Left kidney (tissue), 8 donors: ENCODE measurements at places on chromosomes 12 and 14. TPM values are rescaled to one million over a fixed set of nuclear protein-coding genes. Genes with fewer than 3 reads are reported as not detected.

DNA sequence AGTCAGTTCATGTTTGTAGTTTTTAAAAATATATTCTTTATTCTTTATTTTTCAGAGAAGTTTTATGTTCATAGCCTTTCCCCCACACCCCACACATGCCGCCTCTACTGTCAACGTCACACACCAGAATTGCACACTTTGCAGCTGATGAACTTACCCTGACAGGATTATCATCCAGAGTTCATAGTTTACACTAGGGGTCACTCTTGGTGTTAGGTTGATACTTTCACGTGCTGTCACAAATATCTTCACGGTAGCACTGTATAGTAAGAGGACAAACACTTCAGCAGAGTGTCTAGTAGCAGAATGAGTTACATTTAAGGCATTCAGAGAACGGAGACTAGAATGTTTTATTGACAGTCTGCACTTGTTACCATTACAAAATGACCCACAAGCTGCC, 5.1 kb downstream of the DPPA3 start:
- no peak for DNase-seq

The ACOT2 gene
- 59.0 TPM for polyA plus RNA-seq

- no peak for DNase-seq
These were observed 30.1 kb upstream of the PPP2R5C start for GRCh38 chr14:101731187-101732080.

DNA sequence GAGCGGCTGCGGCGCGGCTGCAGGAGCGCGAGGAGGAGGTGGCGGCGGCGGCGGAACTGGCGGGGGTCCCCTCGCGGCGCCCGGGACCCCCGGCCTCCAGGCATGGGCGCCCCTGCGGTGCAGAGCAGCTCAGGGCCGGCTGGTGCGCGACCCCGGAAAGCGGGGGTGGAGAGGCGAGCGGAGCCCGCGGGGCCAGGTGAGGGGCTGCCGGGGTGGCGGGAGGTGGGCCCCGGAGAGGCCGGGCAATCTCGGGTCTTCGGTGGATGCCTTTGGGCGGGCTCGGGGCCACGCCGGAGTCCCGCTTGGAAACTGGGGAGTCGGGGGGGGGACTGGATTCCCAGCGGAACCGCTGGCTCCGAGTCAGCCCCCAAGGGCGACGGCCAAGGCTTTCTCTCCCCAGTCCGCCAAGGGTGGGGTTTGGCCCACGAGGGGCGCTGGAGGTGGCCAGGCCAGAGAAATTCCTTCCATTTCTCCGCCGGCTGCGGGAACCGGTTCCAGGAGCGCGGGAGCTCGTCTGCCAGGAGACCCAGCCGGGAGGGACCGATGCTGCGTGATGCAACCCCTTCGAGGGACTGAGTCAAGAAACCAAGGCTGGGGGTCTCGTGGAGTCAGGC, 13.9 kb upstream of the NR4A1 start:
- DNase-seq, result no peak

The LRFN5 gene
- polyA plus RNA-seq, result 13.4 TPM

DNA sequence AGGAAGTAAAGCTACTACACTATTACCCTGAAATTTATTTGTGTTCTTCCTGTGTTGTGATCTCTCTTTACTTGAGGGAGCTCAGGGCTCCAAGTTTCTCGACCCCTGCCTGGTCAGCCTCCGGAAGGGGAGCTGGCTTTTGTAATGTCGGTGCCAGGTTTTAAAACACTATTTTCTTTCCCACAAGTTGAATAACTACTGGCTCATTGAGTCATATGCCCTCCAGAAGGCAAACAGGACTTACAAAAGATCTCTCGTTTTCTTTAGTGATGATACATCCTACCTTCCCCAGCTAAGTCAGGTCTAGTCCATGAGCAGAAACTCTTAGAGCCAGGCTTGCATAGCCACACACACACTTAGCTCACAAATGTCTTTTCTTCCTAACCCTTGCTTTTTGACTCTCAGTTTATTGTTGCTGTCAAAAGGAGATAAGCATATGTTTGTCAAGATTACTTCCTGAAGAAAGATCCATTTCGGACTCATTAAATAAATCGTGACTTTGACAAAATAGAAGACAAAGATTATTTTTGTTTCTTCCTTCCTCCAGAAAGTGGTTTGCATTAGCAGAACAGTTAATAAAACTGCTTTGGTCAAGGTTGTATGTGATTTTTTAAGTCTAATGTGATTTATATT, 209.8 kb upstream of the FLRT2 start:
- no peak for DNase-seq

- DNase-seq, result no peak
These were observed 96.8 kb downstream of the EP400 start for GRCh38 chr12:132046561-132046960.

- no peak for DNase-seq
These were observed 86.2 kb upstream of the AMIGO2 start for GRCh38 chr12:47165934-47166333.

DNA sequence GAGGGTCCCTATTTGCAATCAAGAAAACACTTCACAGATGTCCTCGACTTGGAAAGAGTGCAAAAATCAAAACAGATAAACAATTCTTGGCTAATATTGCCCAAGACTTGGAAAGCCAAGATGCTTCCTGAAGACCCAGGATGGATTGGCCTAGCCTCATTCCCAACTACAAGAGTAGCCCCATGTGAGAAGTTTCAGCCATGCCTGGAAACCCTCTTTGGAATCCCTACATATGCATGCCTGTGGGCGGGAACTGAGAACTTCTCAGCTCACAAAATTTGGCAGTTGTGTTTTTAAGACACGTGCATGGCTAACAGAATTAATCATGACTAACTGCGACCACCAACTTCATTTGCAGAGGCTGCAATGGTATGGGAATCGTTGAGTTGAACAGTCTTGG, 283.2 kb upstream of the TBX3 start:
- DNase-seq, result no peak

DNA sequence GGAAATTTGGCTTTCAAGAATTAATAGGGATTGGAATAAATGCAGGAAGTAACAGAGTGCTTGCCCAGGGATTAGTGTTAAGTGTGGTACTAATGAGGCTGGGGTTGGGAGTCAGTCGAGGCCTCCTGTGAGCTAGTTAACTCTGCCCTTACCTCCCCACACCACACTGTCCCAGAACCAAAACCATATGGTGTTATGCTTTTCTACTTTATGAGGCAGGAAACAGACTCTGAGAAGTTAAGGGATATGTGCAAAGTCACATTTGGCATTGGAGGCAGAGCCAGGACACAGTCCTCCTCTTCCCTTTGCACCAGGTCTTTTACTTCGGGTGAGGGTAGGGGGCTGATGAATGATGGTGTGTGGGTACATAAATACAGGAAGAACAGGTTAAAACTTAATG, 41.9 kb downstream of the PELI2 start:
- DNase-seq, result no peak

- DNase-seq, result no peak
These were observed 408.0 kb downstream of the ZFP36L1 start for GRCh38 chr14:68384881-68385280.

- DNase-seq, result peak; percentile 56
These were observed 13.6 kb upstream of the GNG2 start for GRCh38 chr14:51846631-51847488.

- no peak for DNase-seq
These were observed 244.6 kb upstream of the SFSWAP start for GRCh38 chr12:131466306-131466705.

- DNase-seq, result no peak
These were observed 47.3 kb upstream of the TMED10 start for GRCh38 chr14:75223664-75224154.

The HOXC12 gene
- not detected for polyA plus RNA-seq

DNA sequence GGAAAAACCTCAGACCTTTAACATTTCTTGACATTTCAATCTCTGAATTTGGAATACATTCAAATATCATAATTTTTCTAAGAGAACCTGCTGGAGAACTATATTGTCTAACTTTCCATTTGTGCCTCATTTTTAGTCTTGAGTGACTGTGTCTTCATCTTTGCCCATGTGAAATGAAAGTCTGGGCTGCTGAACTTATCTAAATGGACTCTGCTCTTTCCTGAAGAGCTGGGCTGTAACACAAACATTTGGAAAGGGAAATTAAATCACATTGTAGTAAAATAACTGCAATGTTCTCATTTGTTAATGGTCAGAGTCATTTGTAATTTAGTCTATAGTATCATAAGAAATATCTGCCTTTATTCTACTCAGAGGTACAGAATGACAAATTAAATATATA, 373.1 kb downstream of the LRIG3 start:
- DNase-seq, result no peak

GRCh38 chr12:98873776-98874175, 228.7 kb downstream of the APAF1 start:
- no peak for DNase-seq

- DNase-seq, result no peak
These were observed 40.3 kb upstream of the RGS6 start for GRCh38 chr14:71891970-71892369.

GRCh38 chr12:89821896-89822295, 113.3 kb upstream of the ATP2B1 start:
- DNase-seq, result no peak

DNA sequence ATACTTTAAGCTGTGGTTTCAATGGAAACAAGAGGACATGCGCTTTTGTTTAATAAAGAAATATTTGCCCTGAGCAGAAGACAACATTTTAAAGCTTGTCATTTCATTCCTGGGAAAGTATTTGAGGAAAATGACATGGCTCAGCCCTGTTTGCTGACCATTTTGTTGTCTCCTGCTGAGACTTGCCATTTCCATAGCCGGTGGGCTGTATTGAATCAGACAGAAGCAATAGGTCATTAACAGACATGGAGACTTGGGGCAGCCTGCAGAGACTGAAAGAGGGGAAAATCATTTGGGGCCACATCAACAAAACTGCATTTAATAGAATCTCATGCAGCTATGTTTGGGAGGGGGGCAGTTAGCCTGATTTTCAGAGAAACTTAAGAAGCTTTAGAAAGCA, 443.0 kb downstream of the NPAS3 start:
- DNase-seq, result no peak

DNA sequence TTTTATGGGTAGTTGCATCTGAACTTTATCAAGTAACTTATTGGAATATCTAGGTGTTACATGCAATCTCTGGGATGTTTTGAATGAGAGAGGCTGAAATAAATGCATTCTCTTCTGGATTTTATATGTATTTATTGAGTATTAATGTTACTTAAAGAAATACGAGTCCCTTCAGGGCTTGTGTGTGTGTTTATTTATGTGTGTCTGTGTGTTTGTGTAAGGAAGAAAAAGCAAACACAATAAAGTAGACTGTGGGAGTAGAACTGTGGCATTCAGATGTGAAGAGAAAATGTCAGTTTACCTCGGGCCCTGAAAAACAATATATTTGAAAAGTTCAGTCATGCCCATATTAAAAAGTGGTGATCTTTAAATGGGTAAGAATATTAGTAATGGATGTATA, 250.5 kb downstream of the RPL10L start:
- no peak for DNase-seq

DNA sequence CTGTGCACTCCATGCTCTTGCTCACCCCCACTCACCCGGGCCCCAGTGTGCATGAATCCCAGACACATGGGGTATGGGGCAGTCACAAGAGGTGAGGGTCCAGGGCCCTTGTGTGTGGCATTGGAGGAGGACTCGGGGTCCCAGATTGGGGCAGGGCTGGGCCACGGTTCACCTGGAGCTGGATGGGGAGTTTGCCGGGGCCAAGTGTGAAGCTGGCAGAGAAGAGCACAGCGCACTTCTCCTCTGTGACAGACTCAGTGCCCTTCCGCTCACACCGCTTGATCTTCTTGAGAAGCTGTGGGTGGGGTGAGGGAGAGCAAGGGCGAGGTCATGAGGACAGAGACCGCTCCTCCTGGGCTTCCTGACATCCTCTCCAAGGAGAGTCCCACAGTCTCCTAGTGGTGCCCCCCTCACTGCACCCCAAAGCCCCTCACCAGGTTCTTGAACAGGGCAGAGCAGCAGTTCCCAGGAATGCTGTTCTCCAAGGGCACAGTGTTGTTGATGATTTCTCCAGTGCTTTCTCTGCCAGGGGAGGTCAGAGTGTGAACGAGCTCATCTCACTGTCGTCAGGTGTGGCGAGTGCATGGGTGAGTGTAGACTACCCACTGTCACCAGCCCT, 6.8 kb downstream of the STAT6 start:
- no peak for DNase-seq

DNA sequence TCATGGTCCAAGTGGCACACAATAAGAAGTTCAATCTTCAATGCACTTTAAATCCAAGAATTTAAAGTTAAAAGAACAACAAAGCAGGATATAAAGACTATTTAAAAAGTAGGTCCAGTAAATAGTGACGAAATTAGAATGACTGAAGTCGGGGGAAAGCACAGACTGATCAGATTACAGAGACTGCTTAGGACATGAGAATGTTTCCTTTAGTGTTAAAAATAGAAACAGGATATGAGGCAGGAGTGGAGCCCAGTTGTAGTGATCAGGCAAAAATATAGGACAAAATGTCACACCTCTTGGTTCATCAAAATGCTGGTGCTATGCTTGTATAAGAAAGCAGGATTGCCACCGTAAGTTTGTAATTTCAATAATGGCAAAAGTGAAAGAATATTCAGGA, 52.2 kb upstream of the CD163 start:
- peak; percentile 45 for DNase-seq

DNA sequence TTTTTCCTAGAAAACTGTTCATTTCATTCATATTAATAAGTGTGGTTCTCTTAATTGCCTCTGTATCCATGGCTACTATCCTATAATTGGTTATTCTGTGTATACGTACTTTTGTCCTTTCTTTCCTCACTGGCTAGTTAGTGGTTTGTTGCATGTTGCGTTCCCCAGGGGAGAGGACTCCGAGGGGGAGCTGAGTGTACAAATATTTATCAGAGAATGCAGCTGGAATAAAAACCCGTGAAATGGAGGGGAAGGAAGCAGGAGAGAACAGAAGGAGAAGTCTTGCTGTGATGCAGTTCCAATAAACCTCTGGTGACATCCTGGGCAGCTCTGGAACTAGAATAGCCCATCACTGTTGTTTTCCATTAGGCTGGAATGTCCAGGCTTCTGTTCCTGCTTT, 117.1 kb upstream of the RGS6 start:
- DNase-seq, result no peak

DNA sequence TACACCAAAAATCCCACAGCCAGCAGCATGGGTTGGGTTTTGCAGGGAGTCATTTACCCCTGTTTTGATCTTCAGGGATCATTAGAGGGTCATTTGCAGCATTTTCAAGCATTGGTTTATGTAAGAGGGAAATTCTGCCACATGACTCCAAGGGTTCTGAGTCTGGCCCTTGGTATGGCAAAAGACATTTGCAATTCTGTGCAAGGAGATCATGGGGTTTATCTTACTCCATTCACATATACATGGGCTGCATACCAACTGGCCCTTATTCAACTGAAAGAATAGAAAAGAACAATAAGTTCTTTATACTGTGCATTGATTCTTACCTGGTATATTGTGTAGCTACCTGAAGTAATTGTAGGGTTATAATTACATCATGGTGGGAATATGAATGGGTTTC, 13.7 kb downstream of the SIX4 start:
- no peak for DNase-seq

The NKX2-8 gene
- polyA plus RNA-seq, result not detected

The LUM gene
- polyA plus RNA-seq, result 31.5 TPM

The ANO2 gene
- polyA plus RNA-seq, result 4.9 TPM

The KRT83 gene
- not detected for polyA plus RNA-seq

The HCAR1 gene
- 3.0 TPM for polyA plus RNA-seq

The KLRG1 gene
- 3.1 TPM for polyA plus RNA-seq

- DNase-seq, result no peak
These were observed 292.3 kb downstream of the TMEM121 start for GRCh38 chr14:105818712-105819005.

- no peak for DNase-seq
These were observed 180.7 kb upstream of the SLC38A2 start for GRCh38 chr12:46553266-46553665.
